ENCODE measurements at places on chromosomes 1 and 21.

- DNase-seq = no peak
Measured at GRCh38 chr1:183804387-183804786, 533 bp upstream of the RGL1 start.

DNA sequence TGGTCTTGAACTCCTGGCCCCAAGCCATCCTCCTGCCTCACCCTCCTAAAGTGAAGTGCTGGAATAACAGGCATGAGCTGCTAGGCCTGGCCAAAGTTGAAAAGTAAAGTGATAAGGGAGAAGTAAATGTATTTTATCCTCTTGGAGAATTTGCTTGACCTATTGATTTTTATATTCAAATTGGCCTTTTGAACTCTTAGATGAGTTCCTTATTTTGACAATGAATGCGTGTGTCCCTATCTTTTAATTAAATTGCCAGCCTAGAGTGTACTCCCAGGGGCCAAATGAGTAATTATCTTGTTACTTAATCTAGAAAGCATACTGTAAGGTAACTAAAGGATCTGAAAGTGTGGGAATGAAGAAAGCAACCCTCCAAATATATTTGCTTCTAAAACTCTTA is 11.4 kb downstream of the RNF11 start:
- no peak for DNase-seq

- DNase-seq = no peak
Measured at GRCh38 chr1:56417646-56418045, 161.7 kb downstream of the PLPP3 start.

DNA sequence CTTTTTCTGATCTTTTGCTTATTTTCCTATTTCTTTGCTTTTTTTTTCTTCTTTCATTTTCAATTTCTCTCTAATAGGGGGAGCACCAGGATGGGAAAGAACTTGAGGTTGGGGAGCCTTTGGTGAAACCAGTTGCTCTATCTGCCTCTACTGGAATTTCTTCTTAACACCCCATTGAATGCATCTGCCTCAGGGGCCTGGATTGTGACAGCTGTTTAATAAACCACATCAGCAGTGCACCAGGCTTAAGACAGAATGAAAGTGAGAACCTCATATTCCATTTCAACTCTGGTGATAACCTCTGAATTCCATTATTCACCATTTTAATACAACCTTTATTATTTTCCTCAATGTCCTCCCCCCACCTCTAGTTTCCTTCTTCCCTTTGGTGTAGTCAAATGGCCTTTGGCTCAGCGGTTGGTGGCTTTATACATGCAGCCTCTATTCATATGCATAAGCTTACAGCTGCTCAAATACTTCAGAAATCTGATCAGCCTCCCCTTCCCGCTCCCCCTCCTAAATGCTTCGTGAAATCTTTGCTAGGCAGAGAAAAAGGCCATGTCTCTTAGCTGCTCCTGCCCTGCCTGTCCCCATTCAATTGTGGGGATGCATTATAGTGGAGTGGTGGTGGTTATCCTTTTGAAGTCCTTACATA is 537.3 kb upstream of the PLXNA2 start:
- DNase-seq = no peak

- DNase-seq = no peak
Measured at GRCh38 chr1:50553921-50554320, 130.7 kb upstream of the DMRTA2 start.

DNA sequence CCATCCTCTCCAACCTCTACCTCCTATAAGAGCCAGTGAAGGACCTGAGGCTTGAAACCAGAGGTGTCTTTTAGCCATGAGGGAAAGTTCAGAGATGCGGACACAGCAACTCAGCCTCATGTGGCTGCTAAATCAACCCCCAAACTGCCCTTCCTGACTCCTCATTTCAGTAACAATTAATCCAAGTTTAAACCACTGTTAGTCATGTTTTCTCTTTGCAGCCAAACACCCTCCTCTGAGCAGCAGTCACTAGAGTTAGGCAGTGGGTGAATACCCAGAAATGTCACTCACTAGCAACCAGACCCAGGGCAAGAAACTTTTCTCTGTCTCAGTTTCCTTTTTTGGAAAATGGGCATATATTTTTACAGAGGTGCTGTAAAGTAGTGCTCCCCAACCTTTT is 71.2 kb downstream of the KCNJ15 start:
- no peak for DNase-seq

- no peak for DNase-seq
Measured at GRCh38 chr1:208528578-208529240, 284.5 kb upstream of the PLXNA2 start.

DNA sequence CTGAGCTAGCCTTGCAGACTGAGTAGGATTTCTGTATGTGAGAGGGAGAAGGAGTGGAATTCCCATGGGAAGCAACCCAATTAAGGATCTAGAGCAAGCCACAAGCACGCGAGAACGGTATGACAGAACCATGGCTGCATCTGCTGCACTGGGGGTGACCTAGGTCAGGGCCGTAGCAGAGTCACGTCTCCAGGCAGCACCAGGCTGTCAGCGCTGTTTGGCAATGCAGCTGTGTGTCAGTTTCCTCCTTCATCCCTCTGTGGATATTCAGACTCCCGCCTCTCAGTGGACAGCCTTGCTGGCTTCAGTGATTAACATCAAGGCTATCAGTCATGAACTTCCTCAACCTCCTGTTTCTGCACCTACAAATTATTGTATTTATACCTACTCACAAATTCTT is 118.1 kb upstream of the PPP2R5A start:
- DNase-seq = peak; percentile 27

DNA sequence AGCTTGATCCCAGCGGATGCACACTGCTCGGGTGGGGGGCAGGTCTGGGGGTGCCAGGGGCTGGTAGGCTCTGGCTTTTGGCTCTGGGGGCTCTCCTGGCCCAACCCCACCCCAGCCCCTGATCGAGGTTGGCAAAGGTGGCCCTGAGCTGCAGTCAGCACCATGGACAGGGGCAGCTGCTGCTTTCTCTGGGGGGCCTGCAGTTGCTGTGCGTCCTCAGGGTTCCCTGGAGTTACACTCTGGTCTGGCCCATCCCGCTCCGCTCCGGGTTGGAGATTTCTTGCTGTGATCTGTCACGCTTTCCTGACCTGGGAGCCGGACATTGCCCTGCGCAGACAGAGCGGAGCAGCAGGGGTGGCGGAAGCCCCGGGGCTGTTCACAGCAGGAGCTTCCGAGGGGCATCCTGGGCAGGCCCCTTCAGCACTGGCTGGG is 8.0 kb upstream of the PLCH2 start:
- no peak for DNase-seq

DNA sequence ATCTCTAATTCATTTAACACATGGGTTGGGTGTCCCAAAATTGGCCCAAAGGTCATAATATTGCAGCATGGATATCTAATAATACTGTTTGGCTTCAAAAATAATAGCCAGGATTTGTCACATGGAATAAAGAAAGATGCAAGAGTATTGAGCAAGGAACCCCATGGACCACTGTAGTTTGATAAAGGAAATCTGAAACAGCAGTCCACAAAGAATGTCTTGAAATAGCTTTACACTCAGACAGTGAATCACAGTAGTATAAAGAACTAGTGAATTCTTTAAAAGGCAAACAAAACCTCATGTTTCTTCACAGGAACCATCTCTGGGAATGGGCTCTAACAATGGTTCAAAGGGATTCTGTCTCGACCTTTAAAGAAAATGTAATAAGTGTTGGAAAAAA is 576.1 kb upstream of the ZRANB2 start:
- no peak for DNase-seq

DNA sequence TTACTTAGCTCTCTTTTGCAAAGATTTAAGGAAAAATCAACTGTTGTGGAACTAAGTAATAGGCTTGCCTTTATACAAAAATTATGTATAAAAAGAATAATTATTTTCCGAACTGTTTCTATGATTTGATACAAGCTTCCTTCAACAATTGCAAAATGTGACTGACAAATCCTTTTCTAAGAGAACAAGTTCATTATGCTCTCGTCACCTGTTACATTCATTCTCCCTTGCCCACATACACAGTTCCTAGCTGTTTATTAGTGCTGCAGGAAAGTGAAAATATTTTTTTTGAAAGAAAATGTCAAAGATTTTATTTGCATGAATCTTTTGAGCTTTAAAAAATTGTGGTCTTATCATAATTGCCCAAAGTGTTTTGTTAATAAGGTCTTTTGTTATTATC is 466.2 kb downstream of the USP25 start:
- no peak for DNase-seq

- DNase-seq = no peak
Measured at GRCh38 chr1:2555634-2556276, 416 bp upstream of the TNFRSF14 start.

DNA sequence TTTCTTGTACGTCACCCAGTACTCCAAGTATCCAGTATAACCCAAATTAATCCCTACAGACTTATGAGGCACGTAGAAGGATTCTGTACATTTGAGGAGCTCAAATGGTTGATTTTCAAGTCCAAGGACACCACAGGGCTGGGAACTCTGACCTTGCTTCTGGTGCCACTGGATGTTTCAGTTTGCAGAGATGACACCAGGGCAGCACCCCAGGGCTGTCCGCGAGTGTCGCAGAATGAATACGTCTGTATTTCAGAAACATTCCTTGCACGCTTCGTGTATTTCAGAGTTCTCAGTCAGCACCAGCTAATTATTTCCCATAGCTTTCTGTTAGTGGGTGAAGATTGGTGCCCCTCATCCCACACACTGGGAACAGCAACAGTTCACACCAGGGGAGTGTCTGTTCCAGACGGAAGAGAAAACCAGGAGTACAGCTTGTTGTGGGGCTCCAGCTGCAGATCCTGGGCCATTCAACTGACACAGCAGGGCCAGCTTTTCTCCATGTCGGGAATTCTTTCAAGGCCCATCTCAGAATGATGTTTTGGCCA is 159.2 kb downstream of the RHOU start:
- no peak for DNase-seq

DNA sequence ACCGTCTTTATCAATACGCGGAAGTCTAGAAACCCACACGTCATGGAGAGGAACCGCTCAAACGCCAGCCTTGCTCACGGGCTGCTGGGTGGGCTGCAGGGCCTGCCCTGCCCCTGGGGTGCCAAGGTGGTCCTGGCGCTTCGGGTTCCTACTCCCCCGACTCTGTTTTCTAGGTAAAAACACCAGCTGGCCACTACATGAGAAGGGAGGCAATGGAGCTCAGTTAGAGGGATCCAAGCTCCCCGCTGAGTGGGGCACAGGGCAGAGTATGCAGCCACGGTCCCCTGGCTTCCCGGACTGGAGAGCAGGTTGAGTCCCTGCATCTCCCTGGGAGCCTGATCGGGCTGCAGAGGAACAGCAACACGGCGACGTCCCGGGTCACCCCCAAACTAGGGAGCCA is 41.2 kb upstream of the RIPK4 start:
- DNase-seq = no peak

DNA sequence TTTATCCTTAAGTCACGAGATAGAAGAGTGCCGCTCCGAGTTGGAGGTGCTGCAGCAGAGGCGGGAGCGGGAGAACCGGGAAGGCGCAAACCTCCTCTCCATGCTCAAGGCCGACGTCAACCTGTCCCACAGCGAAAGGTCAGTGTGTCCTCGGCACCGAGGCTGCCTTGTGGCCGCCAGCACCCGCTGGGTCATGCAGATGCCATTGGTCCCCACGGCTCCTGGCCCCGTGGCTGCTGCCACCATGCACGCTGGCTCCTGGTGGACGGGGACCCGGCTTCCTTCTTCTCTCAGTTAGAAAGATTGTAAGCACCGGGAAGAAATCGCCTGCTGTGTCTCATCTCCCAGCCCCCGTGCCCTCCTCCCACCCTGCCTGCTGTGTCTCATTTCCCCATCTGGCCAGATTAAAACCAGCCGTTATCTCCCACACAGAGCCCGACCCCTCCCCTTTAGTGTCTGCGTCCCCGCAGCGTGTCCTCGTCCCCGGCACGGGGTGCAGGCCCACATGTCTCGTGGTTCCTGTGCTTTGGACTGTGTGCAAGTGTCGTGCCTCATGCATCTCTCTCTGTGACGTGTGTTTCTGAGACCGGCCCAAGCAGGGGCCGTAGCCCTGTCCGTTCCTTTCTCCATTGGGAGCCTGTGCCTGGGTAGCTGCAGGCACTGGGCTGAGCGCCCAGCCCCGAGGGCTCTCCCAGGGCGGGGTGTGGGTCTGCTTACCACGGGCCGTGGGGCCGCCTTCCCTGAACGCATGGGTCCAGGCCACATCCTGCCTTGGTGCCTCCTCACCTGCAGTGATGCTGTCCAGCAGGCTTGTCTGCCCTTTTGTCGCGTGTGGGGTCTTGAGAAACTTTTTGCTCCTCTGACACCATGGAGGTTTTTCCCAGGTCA is 62.1 kb downstream of the PCNT start:
- DNase-seq = no peak

- DNase-seq = no peak
Measured at GRCh38 chr1:23019863-23020625, 776 bp downstream of the KDM1A start.

- no peak for DNase-seq
Measured at GRCh38 chr1:167263344-167263743, 42.7 kb downstream of the POU2F1 start.

GRCh38 chr1:35443768-35444518 is 113.3 kb downstream of the KIAA0319L start:
- DNase-seq = no peak

- peak; percentile 19 for DNase-seq
Measured at GRCh38 chr1:65791801-65792668, 660 bp upstream of the PDE4B start.

- no peak for DNase-seq
Measured at GRCh38 chr1:95353194-95353593, 119.2 kb downstream of the RWDD3 start.

- DNase-seq = no peak
Measured at GRCh38 chr1:46278807-46279206, 24.6 kb downstream of the LRRC41 start.

DNA sequence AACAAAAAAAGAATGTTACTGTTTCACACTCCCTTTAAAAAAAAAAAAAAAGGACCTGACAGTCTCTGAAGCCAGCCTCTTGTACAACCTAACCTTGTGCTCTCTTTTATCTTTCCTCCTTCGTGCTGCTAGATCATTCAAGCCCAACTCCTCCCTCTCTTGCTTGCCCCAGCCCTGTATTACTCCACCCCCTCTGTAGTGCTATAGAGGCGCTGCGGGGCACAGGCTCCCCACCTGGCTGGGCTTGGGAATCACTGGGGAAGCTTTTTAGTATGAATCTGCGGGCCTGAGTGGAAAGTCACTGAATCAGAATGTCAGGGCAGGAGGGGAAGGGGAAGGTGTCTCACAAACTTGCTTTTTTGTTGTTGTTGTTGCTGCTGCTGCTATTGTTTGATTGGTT is 383.7 kb upstream of the CAMK1G start:
- no peak for DNase-seq

- DNase-seq = no peak
Measured at GRCh38 chr1:107633596-107633995, 331.4 kb downstream of the VAV3 start.

- DNase-seq = no peak
Measured at GRCh38 chr1:156755527-156755950, 4.1 kb upstream of the HDGF start.

DNA sequence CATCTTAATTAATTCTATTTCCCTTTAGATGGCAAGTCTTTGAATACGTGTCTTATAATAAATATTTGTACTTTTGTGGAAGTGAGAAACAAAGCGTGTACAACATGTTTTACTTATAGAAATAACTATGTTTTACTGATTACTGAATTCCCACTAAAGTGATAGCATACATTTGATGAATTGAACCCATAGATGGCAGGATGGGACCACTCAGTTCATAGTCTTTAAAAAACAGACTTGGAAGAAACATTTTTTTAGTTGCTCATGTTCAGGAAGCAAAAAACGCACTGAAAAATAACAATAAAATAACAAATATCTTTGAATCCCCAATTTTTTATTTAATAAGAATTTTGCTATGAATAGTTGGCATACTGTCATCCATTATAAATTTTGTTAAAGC is 507.1 kb upstream of the ZRANB2 start:
- DNase-seq = no peak

GRCh38 chr1:54581621-54582035 is 33.6 kb downstream of the ACOT11 start:
- DNase-seq = peak; percentile 96
